ENCODE measurements at places on chromosomes 12 and 14. TPM values are rescaled to one million over a fixed set of nuclear protein-coding genes. Genes with fewer than 3 reads are reported as not detected.

DNA sequence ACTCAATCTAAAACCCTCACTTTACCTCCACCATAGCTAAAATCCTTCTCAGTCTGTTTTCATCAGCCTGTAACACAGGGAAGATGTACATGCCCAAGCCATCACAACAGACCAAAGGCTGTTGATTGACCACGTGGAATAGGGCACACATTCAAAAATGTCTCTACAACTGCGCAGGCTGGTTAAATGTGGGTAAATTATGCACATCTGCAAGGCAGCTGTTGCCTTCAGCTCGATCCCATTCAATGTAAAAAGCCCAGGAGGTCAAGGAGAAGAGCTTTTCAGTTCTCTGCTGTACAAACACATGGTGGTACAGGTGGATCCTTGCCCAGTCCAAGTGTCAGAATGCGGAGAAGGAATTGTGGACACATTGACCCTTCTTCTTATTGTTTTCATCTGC, 354.0 kb downstream of the FLRT2 start:
- no peaks in the 10 kb centered on the region for H3K4me1 ChIP-seq
- H3K27me3 ChIP-seq, result no peaks in the 10 kb centered on the region
- no peak overlapping the region for H3K4me3 ChIP-seq
- no peaks in the 10 kb centered on the region for H3K36me3 ChIP-seq
- DNase-seq, result no peak
- no peak overlapping the region for H3K27ac ChIP-seq

SLC6A12 gene
- 6.0 TPM for total RNA-seq

DNA sequence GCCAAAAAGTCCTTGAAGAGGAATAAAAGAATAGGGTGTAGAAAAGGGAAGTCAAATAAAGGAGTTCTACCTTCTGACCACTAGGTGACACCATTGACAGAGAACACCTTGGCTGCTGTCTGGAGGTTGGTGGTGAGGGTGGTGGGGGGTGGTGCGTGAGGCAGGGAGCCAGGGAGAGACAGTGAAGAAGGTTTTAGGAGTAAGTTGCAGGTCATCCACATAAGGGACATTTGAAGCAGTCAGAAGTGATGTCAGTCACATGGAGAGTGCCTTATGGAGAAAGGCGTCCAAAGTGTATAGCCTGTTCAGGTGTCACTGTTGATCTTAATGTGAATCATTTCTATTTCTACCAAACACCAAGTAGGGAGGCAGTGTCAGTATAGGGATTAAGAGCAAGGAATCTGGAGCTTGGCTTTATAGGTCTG, 279.3 kb upstream of the DDHD1 start:
- no peaks in the 10 kb centered on the region for H3K36me3 ChIP-seq
- no peak for DNase-seq
- H3K4me1 ChIP-seq, result no peaks in the 10 kb centered on the region
- H3K27me3 ChIP-seq, result no peaks in the 10 kb centered on the region
- no peak overlapping the region for H3K27ac ChIP-seq

IL31 gene
- total RNA-seq, result not detected

GRCh38 chr12:11861155-11861863, 209.4 kb upstream of the BCL2L14 start:
- H3K4me1 ChIP-seq, result peaks cover 41% of the 10 kb centered on the region

Measured in suprapubic skin (tissue), 4 donors.